ENCODE measurements at places on chromosomes 6 and 20. TPM values are rescaled to one million over a fixed set of nuclear protein-coding genes. Genes with fewer than 3 reads are reported as not detected.

DNA sequence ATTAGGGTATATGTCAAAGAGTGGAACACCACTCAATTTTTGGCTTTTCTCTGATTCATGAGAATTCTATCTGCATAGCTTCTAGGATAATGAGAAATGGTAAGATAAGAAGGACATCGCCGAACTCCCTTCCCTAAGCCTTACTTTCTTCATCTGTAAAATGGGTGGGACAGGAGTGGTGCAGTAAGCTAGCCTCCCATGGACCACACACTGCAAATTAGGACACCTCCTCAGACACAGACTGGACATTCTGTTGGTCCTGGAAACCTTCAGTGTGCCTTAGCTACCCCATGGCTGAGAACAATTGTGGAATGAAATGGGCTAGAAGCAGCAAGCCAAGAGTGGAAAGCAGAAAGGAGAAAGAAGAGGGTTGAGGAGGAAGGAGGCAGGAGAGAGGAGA lies 89.6 kb downstream of the BMP7 start:
- no peak for DNase-seq

GRCh38 chr20:53052380-53052779 lies 80.2 kb downstream of the TSHZ2 start:
- DNase-seq: no peak

GRCh38 chr20:10716855-10717254 lies 43.1 kb upstream of the JAG1 start:
- no peak for DNase-seq

Gene ENPP5
- 9.3 TPM for total RNA-seq

DNA sequence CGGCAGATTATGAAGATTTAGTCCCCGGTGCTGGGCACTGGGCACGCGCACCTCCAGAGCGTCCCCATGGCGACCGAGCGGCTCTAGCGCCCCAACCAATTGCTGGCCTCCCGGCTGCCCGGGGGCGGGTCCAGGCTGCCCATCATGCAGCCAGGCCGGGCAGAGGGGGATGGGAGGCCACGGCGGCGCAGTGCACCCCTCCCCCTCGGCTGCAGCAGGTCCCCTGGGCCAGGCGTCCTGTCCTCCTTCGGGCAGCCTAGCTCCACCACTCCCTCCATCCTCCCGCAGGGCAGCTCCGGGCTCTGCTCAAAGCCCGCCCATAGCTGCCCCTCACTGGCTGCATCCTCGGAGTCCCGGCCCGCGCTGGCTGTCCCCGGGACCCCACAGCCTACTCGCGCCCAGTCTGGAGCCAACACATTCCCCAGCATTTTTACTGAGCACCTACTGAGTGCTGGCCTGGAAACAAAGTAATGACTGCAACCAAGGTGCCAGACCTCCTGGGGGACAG lies 99.4 kb downstream of the ASXL1 start:
- DNase-seq: peak; percentile 68

Measured in renal cortical epithelial cell (primary cell).